ENCODE measurements at places on chromosomes 6 and 20.

DNA sequence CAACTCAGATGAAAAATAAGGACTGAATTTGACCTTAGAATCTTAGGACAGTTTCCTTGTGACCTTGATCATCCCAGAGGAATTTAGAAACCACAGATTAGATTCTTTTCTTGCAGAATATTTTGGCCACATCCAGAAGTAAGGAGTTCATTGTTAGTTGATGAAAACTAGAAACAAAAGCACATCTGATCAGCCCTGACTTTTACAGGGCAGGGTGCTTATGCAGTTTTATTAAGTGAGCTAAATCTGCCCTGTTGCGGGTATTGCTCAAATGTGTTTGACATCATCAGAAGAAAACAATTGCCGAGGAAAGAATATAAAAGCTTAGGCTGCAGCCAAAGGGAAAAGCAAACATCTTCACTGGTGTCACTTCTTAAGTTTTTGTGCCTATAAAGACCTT lies 100.8 kb downstream of the MTFR2 start:
- no peak for DNase-seq

DNA sequence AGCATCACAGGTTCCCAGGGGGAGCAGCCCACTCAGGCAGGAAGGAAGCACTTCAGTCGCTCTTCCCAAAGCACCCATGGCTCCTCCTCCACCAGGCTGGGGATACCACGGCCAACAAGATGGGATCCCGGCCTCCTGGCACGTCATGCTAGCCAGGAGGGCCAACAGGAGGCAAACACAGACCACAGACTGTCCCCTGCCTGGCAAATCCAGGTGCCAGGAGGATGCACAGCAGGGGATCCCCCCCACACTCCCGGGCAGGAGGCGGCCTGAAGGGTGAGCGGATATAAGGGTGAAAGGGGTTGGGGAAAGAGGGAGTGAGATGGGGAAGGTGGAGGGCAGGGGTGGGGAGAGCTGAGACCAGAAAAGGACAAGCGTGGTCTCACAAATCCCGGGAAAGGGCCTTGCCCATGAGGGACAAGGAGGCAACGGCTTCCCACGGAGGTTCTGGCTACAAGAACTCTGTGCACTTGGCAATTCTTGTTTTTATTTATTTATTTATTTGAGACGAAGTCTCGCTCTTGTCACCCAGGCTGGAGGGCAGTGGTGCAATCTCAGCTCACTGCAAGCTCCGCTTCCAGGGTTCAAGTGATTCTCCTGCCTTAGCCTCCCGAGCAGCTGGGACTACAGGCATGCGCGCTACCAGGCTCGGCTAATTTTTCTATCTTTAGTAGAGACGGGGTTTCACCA lies 7.2 kb downstream of the PXDC1 start:
- DNase-seq = no peak

DNA sequence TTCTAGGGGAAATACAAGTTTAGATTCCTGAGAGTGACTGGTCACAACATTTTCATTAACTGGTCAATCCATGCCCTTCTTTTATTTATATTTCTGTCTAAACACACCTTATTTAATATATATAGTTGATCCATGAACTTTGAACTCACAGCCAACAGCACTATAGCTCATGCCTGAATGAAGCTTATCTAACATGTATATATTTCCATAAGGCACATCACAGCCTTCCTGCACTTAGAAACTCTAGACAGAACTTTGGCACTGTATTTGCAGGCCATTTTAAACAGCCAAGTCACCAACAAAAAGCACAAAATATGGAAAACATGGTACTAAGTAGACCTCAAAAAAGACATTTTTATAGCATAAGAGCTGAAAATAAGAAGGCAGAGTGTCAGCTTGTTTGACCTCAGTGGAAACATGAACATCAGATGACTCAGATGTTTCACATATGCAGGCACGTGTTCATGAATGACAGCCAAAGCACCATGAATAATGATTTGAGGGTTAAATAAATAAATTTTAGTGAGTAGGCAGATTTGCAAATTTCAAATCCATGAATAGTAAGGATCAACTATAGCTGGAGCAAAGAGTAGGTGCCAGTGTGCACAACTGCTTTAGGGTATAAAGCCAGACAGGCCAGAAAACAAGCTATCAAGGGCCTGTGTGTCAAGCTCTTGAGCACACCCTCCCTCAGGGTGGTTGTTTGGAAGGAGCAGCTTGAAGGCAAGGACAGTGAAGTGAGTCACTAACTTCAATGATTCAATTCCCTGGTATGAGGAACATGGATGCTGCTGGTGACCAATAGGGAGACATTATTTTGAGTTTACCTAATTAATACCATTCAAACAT lies 88.9 kb upstream of the NT5E start:
- no peak for DNase-seq

- DNase-seq = peak; percentile 27
Measured at GRCh38 chr6:149032599-149033405, 284.7 kb upstream of the TAB2 start.

DNA sequence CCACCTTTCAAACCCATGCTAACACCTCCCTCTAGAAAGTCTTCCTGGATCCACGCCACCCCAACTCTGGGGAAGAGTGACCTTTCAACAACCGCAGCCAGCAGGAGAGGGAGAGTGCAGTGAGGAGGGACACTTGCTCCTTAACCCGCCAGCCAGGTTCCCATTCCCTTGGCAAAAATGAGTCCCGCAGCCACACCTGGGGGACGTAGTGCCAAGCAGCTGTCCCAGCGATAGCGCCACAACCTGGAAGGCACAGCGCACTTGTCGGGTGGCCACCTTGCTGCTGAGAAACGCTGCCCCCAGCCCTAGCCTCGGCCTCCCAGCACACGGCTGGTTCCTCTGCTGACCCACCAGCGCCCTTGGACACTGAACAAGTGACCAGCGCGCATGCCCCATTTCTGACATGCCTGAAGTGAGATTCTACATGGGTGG lies 119.3 kb downstream of the JPH2 start:
- DNase-seq = no peak

GRCh38 chr6:14105547-14105946 lies 12.0 kb upstream of the CD83 start:
- no peak for DNase-seq

DNA sequence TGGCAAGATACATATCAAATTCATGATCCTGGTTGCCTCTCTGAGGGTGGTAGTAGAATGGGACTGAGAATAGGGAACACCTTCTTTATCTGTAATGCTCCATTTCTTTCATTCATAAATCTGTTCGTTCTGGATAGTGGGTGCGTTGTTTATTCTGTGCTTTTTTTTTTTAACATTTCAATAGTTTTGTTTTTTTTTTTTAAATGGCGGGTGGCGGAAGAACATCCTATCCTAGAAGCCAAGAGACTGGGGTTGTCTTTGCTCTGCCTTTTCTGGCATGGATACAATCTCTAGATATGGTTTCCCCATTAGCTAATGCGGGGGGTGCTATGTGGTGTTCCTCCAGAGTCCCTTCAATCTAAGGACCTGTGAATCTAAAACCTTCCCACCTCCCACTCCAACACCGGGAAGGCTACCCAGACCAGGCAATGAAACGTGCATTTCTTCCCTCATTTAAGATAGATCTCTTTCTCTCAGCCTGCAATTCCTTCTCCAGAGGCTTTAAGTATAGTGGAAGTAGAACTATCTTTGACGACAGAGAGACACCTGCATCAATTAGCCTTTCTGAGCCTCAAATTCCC lies 883 bp upstream of the CCDC28A start:
- DNase-seq = no peak

- no peak for DNase-seq
Measured at GRCh38 chr6:139060332-139060731, 31.8 kb downstream of the ABRACL start.

- no peak for DNase-seq
Measured at GRCh38 chr6:5763871-5764270, 242.9 kb downstream of the NRN1 start.

GRCh38 chr6:162092816-162093502 lies 634.6 kb downstream of the PRKN start:
- DNase-seq = no peak

GRCh38 chr6:11774426-11774825 lies 4.2 kb downstream of the ADTRP start:
- DNase-seq = no peak

GRCh38 chr6:53062169-53062539 lies 3.0 kb upstream of the FBXO9 start:
- no peak for DNase-seq
